ACHN (cell line): ENCODE measurements at places on chromosomes 16 and 17.

DNA sequence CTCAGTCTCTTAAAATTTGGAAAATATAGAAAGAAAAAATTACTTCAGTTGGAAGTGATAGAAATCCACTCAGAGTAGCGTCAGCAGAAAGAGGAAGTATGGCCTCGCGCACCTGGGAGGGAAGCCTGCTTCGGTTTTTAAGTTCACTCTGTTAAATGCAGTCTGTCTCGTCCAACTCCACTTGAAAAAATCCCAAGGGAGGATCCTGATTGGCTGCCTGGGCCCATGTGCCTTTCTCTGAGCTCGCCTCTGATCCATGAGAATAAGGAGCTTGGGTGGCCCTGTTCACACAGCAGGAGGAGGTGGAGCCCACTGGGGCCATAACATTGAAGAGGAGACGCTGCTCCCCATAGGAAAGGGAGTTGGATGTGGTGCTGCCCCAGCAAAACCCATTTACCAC lies 40.7 kb downstream of the DNAJA2 start:
- no peak for DNase-seq

DNA sequence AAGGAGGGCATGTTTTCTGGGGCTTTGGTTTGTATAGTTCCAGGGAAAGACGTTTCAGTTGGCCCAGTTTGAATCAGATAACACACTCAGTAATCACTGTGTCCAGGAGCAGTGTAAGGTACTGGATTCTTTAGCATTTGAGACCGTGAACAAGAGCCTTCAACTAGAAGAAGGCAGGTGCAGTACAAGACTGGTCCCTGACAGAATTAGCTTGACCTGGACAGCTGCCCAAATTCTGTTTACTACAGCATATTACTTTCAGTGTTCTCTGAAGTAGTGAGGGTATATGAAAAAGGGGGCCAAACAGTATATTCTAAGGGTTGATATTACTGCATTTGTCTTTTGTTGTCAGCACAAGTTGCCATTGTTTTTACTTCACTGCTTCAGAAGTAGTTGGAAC lies 81.3 kb downstream of the COX10 start:
- DNase-seq: no peak

- DNase-seq: peak; percentile 4
These were observed 139.5 kb upstream of the PMFBP1 start for GRCh38 chr16:72311426-72311825.

- peak; percentile 95 for DNase-seq
These were observed at the start of gene METTL26 for GRCh38 chr16:636206-637080. METTL26 (minus strand) TSS chr16:636305; CDS start chr16:636290, 15 bp downstream.

- DNase-seq: no peak
These were observed 20.6 kb upstream of the PIK3R6 start for GRCh38 chr17:8887834-8888703.

DNA sequence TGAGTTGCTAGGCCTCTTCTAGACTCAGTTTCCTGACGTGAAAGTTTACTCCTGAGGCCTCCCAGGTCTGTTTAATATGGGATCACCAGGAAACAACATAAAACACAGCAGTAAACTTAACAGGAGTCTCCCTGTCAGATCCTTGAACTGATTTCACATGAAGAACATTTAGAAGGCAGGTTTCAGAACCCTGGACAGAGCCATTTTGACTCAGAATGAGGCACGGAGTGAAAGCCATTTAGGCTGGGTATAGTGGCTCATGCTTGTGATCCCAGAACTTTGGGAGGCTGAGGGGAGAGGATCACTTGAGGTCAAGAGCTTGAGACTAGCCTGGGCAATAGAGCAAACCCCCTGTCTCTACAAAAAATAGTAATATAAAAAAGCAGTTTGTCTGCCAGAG lies 289.1 kb downstream of the CA10 start:
- DNase-seq: peak; percentile 56

- DNase-seq: no peak
These were observed 135.5 kb downstream of the HAPSTR1 start for GRCh38 chr16:9226924-9227323.

DNA sequence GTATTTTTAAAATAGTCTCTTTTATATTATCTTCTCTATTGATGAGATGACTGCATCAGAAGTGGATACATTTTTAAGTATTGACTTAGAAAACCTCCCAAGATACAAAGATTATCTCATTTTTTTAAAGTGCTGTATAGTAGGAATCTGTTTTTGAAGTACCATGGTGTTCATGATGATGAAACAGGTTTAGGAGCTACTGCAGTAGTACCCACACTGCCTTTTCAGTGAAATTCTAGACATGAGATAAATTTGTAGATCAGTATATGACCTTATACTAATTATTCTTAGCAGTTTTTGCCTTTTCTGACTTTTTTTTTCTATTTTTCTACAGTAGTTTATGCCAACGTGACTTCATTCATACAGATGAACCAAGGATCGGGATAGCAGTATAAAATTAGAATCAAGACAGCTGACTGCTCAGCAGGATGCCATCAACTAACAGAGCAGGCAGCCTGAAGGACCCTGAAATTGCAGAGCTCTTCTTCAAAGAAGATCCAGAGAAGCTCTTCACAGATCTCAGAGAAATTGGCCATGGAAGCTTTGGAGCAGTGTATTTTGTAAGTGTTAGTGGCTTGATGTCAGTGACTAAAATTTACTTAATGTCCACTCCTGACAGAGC lies 61.1 kb downstream of the TAOK1 start:
- no peak for DNase-seq

- DNase-seq: no peak
These were observed 43.7 kb downstream of the CRISPLD2 start for GRCh38 chr16:84863481-84863814.

GRCh38 chr17:81354252-81354953 lies 40.9 kb upstream of the BAHCC1 start:
- no peak for DNase-seq

- no peak for DNase-seq
These were observed 1.5 kb downstream of the MFSD6L start for GRCh38 chr17:8797621-8798175.

DNA sequence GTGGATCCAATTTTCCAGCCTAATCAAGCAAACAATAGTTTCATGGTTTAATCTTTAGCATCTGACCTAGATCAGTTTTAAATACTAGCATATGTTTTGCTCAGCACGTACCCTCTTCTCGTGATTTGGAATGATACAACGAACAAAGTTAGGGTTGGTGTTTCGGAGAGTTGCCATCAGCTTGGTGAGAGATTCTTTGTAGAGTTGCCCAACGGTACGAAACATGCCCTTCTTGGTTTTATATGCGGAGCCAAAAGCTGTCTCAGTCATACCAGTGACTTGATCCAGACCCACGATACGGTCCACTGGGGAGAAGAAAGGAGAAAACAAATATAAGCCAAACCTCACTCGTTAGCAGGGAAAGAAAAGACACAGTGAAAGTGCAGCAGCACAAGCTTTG lies 85.3 kb downstream of the NDEL1 start:
- DNase-seq: no peak

- DNase-seq: no peak
These were observed 65.0 kb downstream of the MPRIP start for GRCh38 chr17:17107281-17107680.

DNA sequence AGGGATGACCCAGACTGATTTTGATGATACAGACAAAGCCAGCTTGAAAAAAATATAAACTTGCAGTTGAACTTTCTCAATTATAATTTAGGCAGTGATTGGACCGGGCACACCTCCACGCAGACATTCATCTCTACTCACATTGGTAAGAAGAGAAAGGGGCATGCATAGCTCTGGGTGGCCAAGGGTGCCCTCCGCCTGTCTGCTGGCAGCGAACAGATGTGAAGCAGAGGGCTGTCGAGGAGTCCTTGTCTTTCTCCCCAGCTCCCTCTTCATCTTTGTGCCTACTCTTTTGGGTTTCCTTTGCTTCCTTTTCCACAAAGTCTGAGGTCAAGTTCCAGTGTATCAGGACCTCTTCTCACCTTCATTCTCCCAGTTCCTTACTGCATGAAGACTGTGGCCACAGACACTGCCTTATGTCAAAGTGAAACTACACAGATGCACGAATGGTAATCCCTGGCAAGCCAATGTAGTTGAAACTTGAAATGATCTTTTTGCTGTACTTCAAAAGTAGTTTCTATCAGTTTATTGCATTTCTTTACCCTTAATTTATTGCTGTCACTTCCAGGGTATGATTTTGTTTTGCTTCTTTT lies 343.7 kb upstream of the SOX9 start:
- no peak for DNase-seq

- DNase-seq: peak; percentile 88
These were observed 55.3 kb upstream of the ITGA2B start for GRCh38 chr17:44444735-44445105.

DNA sequence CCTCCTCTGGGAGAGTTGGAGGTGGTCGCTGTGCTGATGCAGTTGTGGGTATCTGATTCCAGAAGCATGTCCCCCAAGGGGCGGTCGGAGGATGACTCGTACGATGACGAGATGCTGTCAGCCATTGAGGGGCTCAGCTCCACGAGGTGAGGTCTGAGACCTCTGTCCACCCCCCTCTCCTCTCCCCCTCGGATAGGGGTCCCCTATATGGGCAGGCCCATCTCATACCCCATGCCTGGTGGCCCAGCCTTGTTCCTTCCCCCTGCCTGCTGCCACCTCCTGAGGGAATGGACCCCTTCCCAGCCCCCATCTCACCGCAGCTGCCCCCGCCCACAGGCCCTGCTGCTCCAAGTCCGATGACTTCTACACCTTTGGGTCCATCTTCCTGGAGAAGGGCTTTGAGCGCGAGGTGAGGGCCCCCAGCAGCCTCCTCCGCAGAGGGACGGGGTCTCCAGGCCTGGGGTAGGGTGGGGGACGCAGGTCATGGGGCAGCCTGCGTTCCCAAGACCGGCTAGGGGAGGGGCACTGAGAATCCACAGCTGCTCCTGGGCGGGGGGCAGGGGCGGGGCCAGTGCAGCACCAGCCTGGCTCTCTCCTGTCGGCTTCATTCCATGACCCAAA lies 39.2 kb downstream of the ADCY7 start:
- DNase-seq: no peak

DNA sequence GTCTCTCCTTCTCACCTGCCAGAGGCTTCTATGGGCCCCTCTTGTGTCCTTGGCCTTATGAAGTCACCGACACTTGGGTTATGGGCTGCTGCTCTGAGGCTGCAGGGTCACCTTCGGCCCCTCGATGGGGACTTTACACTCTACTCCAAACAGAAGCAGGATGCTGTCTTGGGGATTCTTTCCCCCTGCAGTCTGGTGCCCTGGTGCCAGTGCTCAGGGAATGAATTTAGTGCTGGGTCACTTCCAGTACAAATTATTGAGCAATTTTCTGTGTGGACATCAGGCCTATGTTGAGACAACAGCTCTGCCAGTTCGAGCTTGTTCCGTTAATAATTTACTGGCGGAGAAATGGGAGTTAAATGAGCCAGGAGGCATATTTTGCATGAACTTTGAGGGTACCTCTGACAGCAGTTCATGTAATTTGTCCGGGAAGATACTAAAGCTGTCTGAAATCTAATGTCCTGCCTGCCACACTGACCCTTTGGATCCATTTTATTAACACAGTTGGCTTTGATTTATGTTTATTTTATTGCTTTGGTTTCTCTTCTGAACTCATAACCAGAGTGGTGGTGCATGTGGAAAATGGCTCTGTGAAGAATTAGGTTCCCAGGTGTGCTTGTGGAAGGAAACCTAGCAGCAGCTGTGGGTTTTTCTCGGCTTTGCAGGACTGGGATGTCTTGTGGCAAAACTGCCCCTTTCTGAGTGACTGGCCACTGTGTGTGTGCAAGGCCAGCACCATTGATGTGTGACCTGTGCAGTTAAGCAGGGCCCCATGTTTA lies 34.1 kb upstream of the DHX8 start:
- peak; percentile 65 for DNase-seq

DNA sequence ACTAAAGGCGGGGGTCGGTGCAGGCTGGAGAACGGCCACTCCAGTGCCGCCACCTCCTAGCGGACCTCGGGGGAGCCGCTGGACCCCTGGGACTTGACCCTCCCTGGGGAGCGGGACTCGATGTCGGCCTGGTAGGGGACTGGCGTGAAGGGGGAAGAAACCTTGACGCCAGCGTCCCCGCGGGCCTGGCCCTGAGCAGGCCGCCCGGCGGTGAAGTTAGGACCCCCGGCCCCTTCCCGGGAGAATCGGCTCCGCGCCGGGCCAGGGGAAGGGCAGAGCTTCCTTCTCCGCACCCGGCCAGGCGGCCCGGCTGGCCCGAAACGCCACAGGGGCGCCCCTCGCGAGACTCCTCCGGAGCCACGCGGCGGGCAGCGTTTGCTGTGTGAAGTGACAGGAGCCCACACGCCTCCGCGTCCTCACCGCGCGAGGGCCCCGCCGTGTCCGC lies 389 bp downstream of the DUS1L start:
- peak; percentile 44 for DNase-seq

GRCh38 chr17:82645516-82645915 lies 2.7 kb downstream of the WDR45B start:
- peak; percentile 52 for DNase-seq

- no peak for DNase-seq
These were observed 9.4 kb upstream of the MYLK3 start for GRCh38 chr16:46757339-46758050.

DNA sequence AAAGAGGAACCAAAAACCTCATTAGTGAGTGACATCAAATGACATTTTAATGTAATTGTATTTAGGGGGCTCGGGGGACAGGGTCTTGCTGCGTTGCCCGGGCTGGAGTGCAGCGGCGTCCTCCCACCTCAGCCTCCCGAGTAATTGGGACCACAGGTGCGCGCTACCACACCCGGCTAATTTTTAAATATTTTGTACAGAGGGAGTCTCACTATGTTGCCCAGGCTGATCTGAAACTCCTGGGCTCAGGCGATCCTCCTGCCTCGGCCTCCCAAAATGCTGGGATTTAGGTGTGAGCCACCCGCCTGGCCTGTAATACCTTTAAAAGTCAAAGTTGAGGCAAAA lies 581 bp downstream of the SNRNP25 start:
- no peak for DNase-seq

- peak; percentile 18 for DNase-seq
These were observed 1.4 kb downstream of the SOX9 start for GRCh38 chr17:72122010-72122764.

DNA sequence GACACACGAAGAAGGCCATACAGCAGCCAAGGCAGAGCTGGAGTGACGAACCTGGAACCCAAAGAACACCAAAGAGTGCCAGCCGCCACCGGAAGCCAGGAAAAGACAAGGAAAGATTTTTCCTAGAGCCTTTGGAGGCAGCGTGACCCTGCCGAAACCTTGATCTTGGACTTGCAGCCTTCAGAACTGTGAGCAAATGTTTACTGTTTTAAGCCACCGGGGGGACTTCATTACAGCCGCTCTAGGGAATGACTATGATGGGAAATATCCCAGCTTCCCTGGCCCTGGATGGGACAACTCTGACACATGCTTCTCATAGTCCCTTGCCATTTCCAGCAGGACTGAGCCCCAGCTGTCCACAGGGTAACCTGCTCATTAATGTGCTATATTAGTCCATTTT lies 270.6 kb downstream of the HAPSTR1 start:
- no peak for DNase-seq

- DNase-seq: peak; percentile 70
These were observed 44.1 kb downstream of the DNAH17 start for GRCh38 chr17:78532922-78533640.

- no peak for DNase-seq
These were observed 73.2 kb upstream of the CDH5 start for GRCh38 chr16:66293207-66293735.
